ENCODE measurements at places on chromosomes 4 and X.
A peak's percentile ranks its signal among the peaks of the same experiment; 100 is the strongest.

DNA sequence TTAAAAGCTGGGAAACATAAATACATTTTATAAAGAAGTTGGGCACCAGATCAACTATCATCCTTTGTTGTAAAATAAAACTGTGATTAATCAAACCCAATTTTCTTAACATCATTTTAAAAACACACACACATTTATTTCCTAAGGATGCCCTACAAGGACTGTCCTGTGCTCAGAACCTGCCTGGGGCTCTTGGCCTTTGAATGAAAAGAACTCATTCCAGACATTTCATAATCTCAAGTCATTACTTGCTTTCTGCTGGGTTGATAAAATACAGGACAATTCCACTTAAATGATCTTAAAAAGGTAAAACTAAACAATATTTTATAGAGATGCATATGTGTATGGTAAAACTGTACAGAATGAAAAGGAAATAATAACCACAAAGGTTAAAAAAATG is 2.8 kb downstream of the SH3D19 start:
- peak; percentile 57 for DNase-seq

DNA sequence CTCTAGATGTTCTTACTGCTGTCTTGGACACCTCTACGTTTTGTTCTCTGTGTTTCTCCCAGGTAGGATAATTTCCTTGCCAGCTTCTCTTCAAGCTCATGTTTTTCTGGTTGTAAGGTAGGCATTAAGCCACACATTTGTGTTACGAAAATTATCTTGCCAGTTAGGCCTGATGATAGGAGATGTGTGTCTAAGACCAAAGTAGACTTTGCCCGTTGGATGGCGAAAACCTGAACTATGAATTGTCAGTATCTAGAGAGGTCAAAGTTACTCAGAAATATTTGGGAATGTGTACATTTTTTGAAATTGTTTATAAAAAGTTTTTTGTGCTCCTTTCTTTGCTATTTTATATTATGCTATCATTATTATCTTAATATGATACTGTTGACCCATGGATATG is 72.8 kb downstream of the FHIP1A start:
- DNase-seq = no peak

DNA sequence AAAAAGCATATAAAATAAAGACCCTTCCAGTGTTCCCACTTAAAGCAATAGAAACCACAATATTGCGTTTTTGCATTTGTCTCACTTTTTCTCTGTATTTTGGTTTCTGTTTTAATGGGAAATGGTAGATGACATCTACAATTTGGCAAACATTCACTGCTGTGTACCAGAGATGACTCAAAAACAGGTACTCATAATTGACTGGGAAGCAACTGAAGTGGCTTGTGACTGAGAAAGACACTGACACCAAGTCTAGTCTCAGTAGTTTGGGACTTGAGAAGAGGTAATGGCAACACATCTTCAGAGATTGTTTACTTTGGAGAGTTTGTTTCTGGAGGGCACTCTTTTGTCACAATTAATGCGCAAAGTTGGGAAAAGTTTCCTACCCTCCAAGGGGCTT is 42.0 kb downstream of the AREG start:
- DNase-seq = no peak

DNA sequence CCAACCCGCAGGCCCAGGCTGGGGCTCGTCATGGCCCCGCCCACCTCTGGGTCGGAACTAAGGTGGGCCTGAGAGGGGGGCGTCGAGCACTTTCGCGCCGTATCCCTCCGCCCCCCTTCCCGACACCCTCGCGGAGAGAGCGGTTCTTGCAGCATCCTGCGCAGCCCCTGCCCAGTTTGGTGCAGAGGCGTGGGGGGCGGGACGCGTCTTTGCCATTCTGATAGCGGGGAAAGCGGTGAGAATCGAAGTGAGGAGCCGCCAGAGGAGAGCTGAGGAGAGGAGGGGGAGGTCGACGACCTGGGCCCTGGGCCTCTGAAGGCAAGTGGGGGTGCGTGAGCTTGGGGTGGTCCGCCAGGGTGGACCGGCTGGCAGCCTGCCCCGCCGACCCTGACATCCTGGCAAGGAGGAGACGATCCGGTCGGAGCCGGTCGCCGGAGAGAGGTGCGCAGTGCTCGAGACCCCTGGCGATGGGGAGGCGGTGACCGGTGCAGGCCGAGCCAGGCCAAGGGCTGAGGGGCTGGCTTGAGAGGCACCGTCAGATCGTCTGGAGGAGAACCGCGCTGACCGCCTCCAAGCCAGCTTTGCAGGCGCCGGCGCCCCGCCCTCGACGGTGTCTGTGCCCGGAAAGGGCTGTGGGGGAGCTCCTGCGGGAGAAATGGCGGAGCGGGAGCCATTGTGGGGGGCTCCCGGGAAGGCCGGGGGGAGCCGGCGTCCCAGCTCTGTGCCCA is 25.5 kb downstream of the GPRASP3 start:
- DNase-seq = peak; percentile 25

DNA sequence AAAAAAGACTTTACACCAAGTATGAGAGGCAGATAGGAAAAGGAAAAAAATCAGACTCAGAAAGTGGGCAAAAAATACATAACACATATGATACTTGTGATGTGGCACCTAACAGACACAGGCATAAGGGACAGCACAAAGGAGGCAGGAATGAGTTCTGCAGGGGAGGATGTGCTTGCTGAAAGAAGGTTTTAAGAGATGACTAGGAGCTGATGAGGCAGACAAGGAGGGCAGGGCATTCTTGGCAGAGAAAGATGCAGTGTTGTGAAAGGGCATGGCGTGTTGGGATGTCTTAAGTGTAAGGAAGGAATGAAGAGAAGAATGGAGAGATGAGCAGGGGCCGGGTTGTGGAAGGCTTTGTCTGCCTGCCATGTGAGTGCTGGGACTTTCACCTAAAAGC is 49.7 kb upstream of the TMEM154 start:
- DNase-seq = peak; percentile 68

Data from EH (cell line).